Osteocyte (in vitro differentiated cells): ENCODE measurements at places on chromosomes 12 and 14. TPM values are rescaled to one million over a fixed set of nuclear protein-coding genes. Genes with fewer than 3 reads are reported as not detected.
A peak's percentile ranks its signal among the peaks of the same experiment; 100 is the strongest.

GRCh38 chr12:91893476-91893875 lies 252.2 kb downstream of the BTG1 start:
- peaks cover 7% of the 10 kb centered on the region for H3K4me1 ChIP-seq
- H3K27ac ChIP-seq: no peak overlapping the region
- H3K4me3 ChIP-seq: no peak overlapping the region
- no peaks in the 10 kb centered on the region for H3K27me3 ChIP-seq
- DNase-seq: no peak

- no peaks in the 10 kb centered on the region for H3K27me3 ChIP-seq
- no peak overlapping the region for H3K4me3 ChIP-seq
- DNase-seq: no peak
- no peak overlapping the region for H3K27ac ChIP-seq
- H3K4me1 ChIP-seq: peaks cover 5% of the 10 kb centered on the region
Measured at GRCh38 chr14:61503167-61503801, 181.9 kb downstream of the PRKCH start.

The LPCAT3 gene
- total RNA-seq: 33.2 TPM in 2 replicates

GRCh38 chr12:27237790-27238771 lies 6.0 kb upstream of the STK38L start:
- H3K27ac ChIP-seq: no peak overlapping the region
- DNase-seq: no peak
- H3K4me3 ChIP-seq: no peak overlapping the region
- H3K27me3 ChIP-seq: no peaks in the 10 kb centered on the region

- no peak overlapping the region for H3K27ac ChIP-seq
- no peak overlapping the region for H3K4me3 ChIP-seq
- peaks cover 68% of the 10 kb centered on the region for H3K36me3 ChIP-seq
- DNase-seq: no peak
- no peaks in the 10 kb centered on the region for H3K27me3 ChIP-seq
Measured at GRCh38 chr12:115973968-115974724, 303.3 kb downstream of the MED13L start.

The CCER1 gene
- total RNA-seq: not detected in 2 replicates

GRCh38 chr12:131312793-131313545 lies 359.3 kb downstream of the ADGRD1 start:
- peak; percentile 75 for DNase-seq
- no peak overlapping the region for H3K4me3 ChIP-seq
- no peaks in the 10 kb centered on the region for H3K4me1 ChIP-seq
- no peaks in the 10 kb centered on the region for H3K27me3 ChIP-seq
- no peak overlapping the region for H3K27ac ChIP-seq

- no peak for DNase-seq
- H3K4me3 ChIP-seq: no peak overlapping the region
- H3K27me3 ChIP-seq: no peaks in the 10 kb centered on the region
Measured at GRCh38 chr14:93914278-93914677, 12.9 kb upstream of the FAM181A start.

The FOXN4 gene
- not detected in 2 replicates for total RNA-seq

DNA sequence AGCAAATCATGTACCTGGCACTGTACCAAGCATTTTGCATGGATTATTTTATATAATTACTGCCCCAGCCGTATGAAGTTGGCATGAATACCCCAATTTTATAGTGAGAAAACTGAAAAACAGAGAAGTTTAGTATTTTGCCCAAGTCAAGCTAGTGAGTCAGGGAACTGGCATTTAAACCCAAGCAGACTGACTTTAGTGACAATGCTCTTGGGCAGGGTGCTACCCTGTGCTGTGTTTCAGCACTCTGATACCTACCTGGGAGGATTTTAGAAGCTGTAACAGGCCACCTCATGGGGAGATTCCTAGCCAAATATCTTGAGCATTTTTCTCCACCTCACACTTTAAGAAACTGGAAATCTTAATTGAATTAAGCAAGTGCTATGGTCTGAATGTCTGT lies 98.1 kb upstream of the MAX start:
- DNase-seq: no peak
- H3K36me3 ChIP-seq: no peaks in the 10 kb centered on the region
- peaks cover 19% of the 10 kb centered on the region for H3K27me3 ChIP-seq
- no peaks in the 10 kb centered on the region for H3K4me1 ChIP-seq

DNA sequence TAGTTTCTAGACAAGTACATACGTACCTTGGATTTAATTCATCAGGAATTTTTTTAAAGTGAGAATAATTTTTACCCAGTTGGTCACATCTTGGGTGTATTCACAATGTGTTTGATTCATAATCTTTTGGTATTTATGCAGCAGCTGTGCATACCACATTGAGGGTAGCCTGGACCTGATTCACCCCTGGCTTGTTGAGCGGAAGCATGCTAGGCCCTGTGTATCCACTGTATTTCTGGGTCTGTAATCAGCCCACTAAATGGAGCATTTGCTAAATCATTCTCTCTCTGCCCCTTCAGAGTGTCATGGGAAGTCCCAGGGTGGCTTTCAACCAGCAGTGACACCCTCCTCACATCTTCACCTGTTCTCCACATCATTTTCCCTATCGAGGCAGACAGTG lies 203.8 kb upstream of the RGS6 start:
- H3K27me3 ChIP-seq: no peaks in the 10 kb centered on the region
- no peak overlapping the region for H3K4me3 ChIP-seq
- no peak for DNase-seq
- H3K36me3 ChIP-seq: peaks cover 50% of the 10 kb centered on the region
- peaks cover 24% of the 10 kb centered on the region for H3K4me1 ChIP-seq

DNA sequence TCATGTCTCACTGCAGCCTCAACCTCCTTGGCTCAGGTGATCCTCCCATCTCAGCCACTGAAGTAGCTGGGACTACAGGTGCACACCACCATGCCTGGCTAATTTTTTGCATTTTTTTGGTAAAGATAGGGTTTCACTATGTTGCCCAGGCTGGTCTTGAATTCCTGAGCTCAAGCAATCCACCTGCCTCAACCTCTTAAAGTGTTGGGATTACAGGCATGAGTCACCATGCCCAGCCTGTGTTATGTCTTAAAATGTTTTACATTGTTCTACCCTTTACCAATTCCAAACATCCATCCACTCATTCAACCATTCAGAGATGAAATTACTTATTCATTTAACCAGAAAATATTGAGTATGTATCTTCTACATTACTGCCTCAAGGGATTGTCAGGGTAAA lies 111.6 kb upstream of the BTG1 start:
- H3K27ac ChIP-seq: no peak overlapping the region
- H3K27me3 ChIP-seq: no peaks in the 10 kb centered on the region
- H3K4me3 ChIP-seq: no peak overlapping the region
- H3K4me1 ChIP-seq: peaks cover 2% of the 10 kb centered on the region

GRCh38 chr12:24820872-24821271 lies 128.0 kb downstream of the BCAT1 start:
- no peak overlapping the region for H3K27ac ChIP-seq
- H3K4me1 ChIP-seq: peaks cover 46% of the 10 kb centered on the region
- H3K4me3 ChIP-seq: no peak overlapping the region
- H3K36me3 ChIP-seq: peaks cover 60% of the 10 kb centered on the region

The CRIP1 gene
- total RNA-seq: 31.0 and 34.1 TPM in 2 replicates

GRCh38 chr12:116520801-116521471 lies 38.2 kb upstream of the MAP1LC3B2 start:
- no peak for DNase-seq
- H3K4me1 ChIP-seq: peaks cover 29% of the 10 kb centered on the region
- no peaks in the 10 kb centered on the region for H3K27me3 ChIP-seq
- no peaks in the 10 kb centered on the region for H3K36me3 ChIP-seq
- H3K4me3 ChIP-seq: no peak overlapping the region

DNA sequence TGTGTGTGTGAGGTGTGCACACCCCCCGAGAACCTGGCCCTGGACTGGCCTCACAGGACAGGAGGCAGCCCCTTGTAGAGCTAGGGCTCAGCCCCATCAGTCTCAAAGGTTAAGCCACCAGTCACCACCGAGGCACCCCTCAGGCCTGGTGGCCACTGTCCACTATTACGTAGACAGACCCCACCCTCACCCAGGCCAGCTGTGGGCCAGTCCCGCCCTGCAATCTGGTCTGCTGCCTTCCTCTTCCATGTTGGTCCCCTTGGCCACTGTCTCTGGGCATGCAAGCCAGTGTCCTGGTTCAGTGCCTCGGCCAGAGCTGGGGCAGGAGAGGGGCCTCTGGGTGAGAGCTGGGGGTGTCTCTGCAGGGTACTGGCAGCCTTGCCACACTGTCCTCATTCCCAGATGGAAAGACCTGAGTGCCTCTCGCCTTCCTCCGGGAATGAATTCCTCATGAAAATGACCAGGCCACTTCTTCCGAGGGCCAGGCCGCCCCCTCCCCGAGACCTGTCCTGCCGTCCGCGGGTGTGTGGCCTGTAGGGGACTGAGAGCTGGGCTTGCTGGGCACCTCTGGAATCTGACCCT lies 897 bp upstream of the TEX22 start:
- no peaks in the 10 kb centered on the region for H3K27me3 ChIP-seq
- peaks cover 9% of the 10 kb centered on the region for H3K4me1 ChIP-seq
- H3K27ac ChIP-seq: peak overlapping the region; percentile 84
- H3K36me3 ChIP-seq: peaks cover 17% of the 10 kb centered on the region
- H3K4me3 ChIP-seq: peak overlapping the region; percentile 74
- no peak for DNase-seq

DNA sequence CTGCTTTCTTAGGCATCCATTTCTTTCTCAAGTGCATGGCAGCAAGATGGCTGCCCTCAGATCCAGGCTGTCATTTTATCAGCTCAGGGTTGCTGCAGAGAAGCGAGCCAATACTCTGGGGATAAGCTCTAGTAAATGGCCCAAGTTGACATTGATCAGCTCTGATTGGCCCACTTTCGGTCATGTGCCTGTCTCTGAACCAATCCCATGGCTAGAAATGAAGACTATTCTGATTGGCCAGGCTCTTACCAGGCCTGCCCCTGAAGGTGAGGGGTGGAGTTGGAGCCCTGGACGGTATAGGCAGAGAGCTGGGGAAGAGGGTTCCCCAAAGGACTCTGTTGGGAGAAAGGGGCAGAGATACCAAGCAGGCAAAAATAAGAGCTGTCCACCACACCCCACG lies 41.4 kb downstream of the MYO1H start:
- no peak for DNase-seq
- H3K36me3 ChIP-seq: no peaks in the 10 kb centered on the region
- no peak overlapping the region for H3K4me3 ChIP-seq

The DPF3 gene
- 5.3 and 5.8 TPM in 2 replicates for total RNA-seq

- H3K4me1 ChIP-seq: peaks cover 56% of the 10 kb centered on the region
- no peak overlapping the region for H3K4me3 ChIP-seq
- no peaks in the 10 kb centered on the region for H3K27me3 ChIP-seq
- H3K27ac ChIP-seq: no peak overlapping the region
- no peaks in the 10 kb centered on the region for H3K36me3 ChIP-seq
- no peak for DNase-seq
Measured at GRCh38 chr12:1613860-1614259, 15.2 kb upstream of the WNT5B start.

The PTPRO gene
- 0.75 and 1.8 TPM in 2 replicates for total RNA-seq

DNA sequence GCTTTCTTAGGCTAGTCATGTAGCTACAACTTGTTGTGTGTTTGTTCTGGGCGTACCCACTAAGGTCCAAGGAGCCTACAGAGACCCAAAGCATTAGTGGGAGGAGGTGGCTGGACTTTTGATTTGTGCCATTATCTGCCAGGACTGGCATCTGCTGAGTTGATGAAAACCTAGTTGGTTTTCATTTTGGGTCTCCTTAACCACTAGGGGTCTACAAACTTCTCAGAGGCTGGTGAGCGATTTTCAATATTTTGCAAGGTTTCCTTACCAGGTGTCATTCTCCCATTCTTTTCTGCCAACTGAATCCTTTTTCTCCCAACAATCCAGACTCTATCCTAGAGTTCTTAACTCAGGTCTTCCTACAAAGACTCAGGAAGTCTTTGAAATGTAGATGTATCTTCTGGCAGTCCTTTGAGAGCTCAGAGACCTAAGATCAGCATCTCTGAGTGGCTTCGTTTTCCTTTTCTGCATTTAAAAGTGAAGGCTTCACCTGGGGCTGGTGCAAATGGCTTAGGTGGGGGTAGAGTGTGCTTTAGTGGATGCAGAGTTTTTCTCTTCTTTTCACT lies 150.0 kb upstream of the RMST start:
- peaks cover 3% of the 10 kb centered on the region for H3K27me3 ChIP-seq
- no peak overlapping the region for H3K27ac ChIP-seq
- DNase-seq: no peak

- H3K36me3 ChIP-seq: peaks cover 4% of the 10 kb centered on the region
- no peak for DNase-seq
- no peak overlapping the region for H3K27ac ChIP-seq
- H3K27me3 ChIP-seq: no peaks in the 10 kb centered on the region
- H3K4me1 ChIP-seq: no peaks in the 10 kb centered on the region
Measured at GRCh38 chr14:23513818-23514643, 37.5 kb downstream of the ZFHX2 start.

GRCh38 chr12:51959211-51959610 lies 7.7 kb downstream of the ACVR1B start:
- no peak for DNase-seq
- H3K27me3 ChIP-seq: no peaks in the 10 kb centered on the region
- no peak overlapping the region for H3K4me3 ChIP-seq
- peaks cover 5% of the 10 kb centered on the region for H3K4me1 ChIP-seq

The MAPK1IP1L gene
- 85.7 and 102 TPM in 2 replicates for total RNA-seq

The MDM1 gene
- 10.9 TPM in 2 replicates for total RNA-seq

DNA sequence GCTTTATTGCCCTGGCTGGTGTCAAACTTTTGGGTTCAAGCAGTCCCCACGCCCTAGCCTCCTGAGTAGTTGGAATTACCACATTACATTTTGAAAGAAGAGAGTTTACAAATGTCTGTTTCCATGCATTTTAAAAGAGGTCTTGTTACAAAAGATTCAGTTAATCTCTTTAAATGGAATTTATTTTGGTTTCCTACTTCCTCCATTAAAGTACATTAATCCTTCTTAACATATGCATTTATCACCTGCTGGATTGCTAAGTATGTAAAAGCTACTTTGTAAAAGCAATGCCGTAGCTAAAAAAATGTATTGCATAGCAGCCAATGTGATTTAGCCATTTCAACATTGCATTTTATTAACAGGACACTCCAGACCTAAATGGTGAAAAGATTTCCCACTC lies 80.4 kb downstream of the PDE3A start:
- peaks cover 53% of the 10 kb centered on the region for H3K4me1 ChIP-seq
- no peak for DNase-seq
- H3K36me3 ChIP-seq: peaks cover 7% of the 10 kb centered on the region
- H3K27me3 ChIP-seq: no peaks in the 10 kb centered on the region

- peaks cover 18% of the 10 kb centered on the region for H3K27me3 ChIP-seq
- no peaks in the 10 kb centered on the region for H3K36me3 ChIP-seq
- DNase-seq: no peak
- peaks cover 20% of the 10 kb centered on the region for H3K4me1 ChIP-seq
Measured at GRCh38 chr12:52085682-52086180, 6.2 kb downstream of the SMIM41 start.

The SERPINA9 gene
- total RNA-seq: not detected in 2 replicates

The HOXC4 gene
- total RNA-seq: not detected in 2 replicates

GRCh38 chr14:95385701-95386100 lies 66.0 kb upstream of the CLMN start:
- no peaks in the 10 kb centered on the region for H3K36me3 ChIP-seq
- no peak overlapping the region for H3K4me3 ChIP-seq
- no peaks in the 10 kb centered on the region for H3K27me3 ChIP-seq
- no peak for DNase-seq
